ENCODE measurements at places on chromosomes 4 and X. TPM values are rescaled to one million over a fixed set of nuclear protein-coding genes. Genes with fewer than 3 reads are reported as not detected.

DNA sequence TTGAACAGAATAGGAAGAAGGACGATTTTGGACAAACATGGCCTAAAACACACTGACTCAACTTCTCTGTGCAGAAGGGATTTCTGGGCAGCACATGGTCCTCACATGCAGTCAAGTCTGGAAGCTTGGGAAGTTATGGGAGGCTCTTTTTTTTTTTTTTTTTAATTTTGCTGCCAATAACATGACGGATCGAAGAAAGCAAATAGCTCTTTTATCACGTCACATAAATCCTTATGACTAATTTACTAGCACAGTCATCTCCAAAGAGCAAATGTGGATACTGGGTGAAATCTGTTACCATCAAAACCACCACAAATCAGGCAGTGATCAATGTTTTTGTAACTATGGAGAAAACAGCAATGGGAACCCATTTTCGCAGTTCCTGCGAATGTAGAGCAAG is 193.3 kb upstream of the FAM9B start:
- DNase-seq = no peak

DNA sequence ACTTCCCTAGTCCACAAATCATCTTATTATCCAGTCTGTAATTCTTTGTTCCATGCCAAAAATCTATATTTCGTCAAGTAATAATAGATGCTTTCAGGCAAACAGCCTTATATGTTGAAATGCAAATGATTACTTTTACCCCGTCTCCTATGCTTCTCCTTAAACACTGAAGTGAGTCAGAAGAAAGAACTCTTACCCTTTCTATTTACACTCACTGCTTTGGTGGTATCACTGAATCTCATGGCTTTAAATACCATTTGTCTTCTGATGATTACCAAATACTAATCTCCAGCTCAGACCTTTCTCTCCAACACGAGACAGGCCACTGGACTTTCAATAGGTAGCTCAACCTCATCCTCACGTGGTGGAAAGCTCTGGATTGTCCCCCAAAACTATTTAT is 558.1 kb downstream of the IL1RAPL1 start:
- DNase-seq = no peak

DNA sequence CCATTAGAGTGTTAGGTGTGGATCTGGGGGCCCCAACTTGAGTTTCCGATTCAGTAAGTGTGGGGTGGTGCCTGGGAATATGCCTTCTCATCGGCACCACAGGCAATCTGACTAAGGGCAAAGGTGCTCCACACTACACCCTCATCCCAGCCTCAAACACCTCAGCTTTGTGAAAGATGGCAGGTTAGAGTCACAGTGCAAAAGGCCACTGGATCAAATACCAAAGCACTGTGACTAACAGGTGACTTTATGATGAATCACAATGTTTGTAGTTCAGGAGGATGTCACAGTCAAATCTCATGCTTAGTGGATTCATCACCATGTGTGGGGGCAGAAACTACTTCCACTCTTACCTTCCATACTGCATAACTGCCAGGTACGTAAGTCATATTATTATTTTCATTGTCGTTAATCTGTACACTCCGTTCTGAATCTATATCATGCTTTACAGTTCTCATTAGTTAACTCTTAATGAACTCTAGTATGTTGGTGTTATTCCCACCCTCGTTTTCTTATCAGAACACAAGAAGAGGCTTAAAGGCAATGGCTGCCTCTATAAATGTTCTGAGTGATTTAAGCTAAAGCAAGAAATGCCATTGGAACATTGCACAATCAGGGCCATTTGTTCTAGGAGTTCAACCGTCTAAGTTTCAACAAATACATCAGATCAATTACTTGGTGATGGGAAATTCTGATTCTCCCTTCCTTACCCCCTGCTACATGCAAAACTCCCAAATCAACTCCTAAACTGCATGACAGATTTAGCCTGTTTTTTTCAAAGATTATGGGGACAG is 50.2 kb downstream of the PRKG2 start:
- no peak for DNase-seq

GRCh38 chrX:87006561-87006960 is 511.0 kb upstream of the KLHL4 start:
- DNase-seq = peak; percentile 14

DNA sequence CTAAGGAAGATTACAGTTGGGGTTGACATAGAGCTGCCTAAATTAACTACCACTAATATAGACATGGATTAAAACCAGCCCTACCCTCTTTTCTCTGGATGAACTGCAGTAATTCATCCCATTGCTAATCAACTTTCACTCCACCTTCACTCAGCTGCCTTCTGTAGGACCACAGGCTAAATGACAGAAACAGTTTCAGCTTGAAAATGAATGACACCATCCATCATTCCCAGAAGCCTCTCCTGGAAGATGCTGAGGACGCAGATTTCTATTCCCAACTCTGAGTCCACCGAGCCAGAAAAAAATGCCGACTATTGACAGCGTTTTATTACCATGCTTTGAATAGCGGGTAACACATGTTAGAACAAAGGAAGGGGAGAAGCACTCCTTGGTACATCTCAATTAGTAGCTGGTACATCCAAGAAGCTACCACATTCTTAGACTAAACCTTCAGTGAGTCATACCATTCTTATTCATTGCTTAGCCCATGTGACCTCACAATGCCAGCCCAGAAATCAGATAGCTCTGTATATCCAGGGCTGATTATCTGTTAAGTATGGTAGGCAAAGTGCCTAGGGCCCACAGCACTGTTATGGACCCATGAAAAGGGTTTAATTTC is 25.3 kb downstream of the DCX start:
- DNase-seq = no peak

DNA sequence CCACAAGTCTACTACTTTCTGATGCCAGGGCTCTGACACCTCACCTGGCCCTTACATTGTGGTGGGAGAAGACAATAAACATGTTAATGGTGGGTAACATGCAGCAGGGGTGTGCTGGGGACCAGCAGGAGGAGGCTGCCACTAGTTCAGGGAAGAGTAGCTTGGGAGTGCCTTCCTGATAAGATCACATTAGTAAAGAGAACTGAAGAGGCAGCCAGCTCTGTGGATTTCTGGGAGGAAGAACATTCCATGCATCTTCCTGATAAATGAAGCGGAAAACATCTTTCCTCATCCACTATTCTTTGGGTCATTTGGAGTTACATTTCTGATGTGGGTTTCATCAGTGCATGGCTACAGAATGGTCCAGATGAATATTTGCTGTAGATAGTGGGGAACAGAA is 9.0 kb downstream of the RNF150 start:
- no peak for DNase-seq

DNA sequence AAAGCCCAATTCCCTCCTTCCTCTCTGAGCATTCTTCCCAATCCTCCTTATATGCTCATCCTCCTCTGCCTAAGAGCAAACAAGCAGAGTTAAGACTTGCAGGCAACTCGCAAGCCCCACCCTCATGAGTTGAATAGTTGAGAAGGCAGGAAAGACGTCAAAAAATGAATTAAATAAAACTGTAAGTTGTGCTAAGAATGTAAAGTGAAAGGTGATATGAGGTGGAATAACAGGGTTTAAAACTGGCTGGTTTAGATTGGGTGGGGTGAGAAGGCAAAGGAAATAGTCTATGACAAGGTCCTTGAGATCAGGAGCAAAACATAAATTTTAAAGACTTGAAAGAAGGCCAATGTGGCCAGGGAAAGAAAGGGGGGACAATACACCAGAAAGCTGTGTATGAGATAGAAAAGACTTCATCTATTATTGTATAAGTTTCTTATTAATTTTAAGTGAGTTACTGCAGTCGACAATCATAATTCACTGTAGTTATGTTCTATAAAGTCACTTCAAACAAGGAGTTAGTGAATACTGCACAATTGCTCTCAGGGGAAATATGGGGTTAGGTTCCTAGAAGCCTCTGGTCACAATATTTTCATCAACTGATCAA is 124.9 kb downstream of the RELL1 start:
- no peak for DNase-seq

DNA sequence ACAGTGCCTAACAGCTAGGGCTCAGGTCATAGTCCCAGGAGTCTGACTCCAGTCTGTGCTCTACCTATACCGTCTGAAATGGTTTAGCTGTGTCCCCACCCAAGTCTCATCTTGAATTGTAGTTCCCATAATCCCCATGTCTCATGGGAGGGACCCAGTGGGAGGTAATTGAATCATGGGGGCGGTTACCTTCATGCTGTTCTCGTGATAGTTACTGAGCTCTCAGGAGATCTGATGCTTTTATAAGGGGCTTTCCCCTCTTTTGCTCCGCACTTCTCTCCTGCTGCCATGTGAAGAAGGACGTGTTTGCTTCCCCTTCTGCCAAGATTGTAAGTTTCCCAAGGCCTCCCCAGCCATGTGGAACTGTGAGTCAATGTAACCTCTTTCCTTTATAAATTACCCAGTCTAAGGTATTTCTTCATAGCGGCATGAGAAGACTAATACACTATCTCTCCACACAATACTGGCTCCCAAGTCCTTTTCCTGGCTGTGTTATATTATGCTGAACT is 110.8 kb downstream of the AFAP1 start:
- no peak for DNase-seq

DNA sequence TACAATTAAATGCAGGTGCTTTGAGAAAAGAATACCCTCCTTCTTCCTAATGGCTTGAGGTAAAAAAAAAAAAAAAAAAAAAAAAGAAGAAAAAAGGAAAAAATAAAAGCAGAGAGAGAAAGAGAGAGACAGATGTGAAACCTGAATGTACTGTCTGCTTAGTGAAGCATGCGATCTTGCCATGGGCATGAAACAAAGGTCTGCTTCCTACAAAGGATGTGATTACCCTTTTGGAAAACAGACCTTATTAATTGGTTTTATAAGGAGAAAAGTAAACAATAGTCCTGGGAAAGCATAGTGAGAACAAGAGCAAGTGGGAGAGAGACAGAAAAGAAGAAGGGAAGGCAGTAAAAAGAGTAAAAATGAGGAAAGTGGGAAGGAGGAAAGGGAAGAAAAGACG is 526.1 kb upstream of the PABPC4L start:
- no peak for DNase-seq

DNA sequence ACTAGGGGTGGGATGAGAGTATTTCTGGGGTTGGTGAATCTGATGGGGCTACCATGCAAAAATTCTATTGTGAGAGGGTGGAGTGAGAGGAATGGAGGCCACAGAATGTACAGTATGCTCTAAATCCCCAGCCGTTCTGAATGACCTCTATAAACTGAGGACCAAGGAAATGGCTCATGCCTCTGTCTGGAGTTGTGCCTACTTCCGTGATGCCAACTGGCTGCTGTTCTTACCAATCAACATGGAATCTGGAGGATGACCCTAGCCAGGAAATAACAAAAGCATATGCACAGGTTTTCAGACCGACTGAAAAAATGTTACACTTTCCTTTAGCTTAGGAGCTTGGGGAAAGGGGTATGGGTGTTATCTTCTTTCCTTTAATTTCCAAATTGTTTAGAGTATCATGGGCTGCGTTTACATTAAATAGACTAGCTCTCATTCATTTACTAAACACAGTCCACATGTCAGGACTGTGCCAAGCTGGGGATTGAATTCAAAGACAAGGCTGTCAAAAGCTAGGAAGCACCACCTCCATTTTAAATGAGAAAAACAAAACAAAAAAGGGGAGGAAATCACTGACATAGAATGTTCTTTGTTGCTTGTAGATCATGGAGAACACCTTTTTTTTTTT is 20.2 kb upstream of the CCKAR start:
- DNase-seq = no peak

- no peak for DNase-seq
Measured at GRCh38 chr4:128461291-128462102, 173.9 kb upstream of the PGRMC2 start.

GRCh38 chr4:176794151-176794550 is 1.4 kb upstream of the VEGFC start:
- DNase-seq = no peak

DNA sequence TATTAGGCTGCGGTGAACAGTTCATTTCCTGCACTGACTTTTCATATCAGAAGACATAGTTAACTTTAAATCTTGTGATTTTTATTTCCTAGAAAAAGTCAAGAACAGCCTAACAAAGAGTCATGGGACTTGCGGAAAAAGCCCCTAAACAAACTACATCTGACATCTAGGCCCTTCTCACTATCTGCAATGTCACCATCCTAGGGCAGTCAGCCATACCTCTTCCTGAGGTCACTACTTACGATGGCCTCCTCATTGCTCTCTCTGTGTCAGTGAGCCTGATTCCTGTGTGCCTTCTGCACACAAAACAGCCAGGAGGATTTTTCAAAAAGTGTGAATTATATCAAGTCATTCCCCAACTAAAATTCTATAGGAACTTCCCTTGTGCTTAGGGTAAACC is 22.4 kb upstream of the KIT start:
- DNase-seq = no peak

- DNase-seq = peak; percentile 61
Measured at GRCh38 chrX:149962859-149963757, 24.8 kb upstream of the EOLA2 start.

GRCh38 chr4:94354474-94354896 is 11.8 kb upstream of the HPGDS start:
- DNase-seq = no peak

- DNase-seq = no peak
Measured at GRCh38 chr4:164725066-164725465, 28.9 kb upstream of the SMIM31 start.

- DNase-seq = no peak
Measured at GRCh38 chr4:18022572-18023050, 1.1 kb upstream of the LCORL start.

- DNase-seq = no peak
Measured at GRCh38 chr4:161519611-161520010, 644.2 kb downstream of the FSTL5 start.

- DNase-seq = no peak
Measured at GRCh38 chrX:116246261-116246660, 75.7 kb downstream of the AGTR2 start.

- DNase-seq = no peak
Measured at GRCh38 chr4:72473434-72473900, 95.6 kb downstream of the ADAMTS3 start.

The ARMCX4 gene
- 13.3 TPM for total RNA-seq

The SMIM10L2A gene
- total RNA-seq = 5.0 TPM
